IMR-90 (cell line): ENCODE measurements at places on chromosomes 12 and 14. TPM values are rescaled to one million over a fixed set of nuclear protein-coding genes. Genes with fewer than 3 reads are reported as not detected.

RPS6KL1 gene
- total RNA-seq, result 0.72 and 1.1 TPM in 2 replicates

GRCh38 chr14:72788972-72789728 is 104.8 kb downstream of the DPF3 start:
- no peak overlapping the region for H3K4me3 ChIP-seq
- no peaks in the 10 kb centered on the region for H3K36me3 ChIP-seq
- H3K27ac ChIP-seq, result no peak overlapping the region
- no peak for DNase-seq
- peaks cover 3% of the 10 kb centered on the region; the same call in 1 of the 2 replicates for H3K4me1 ChIP-seq
- H3K27me3 ChIP-seq, result no peaks in the 10 kb centered on the region

DNA sequence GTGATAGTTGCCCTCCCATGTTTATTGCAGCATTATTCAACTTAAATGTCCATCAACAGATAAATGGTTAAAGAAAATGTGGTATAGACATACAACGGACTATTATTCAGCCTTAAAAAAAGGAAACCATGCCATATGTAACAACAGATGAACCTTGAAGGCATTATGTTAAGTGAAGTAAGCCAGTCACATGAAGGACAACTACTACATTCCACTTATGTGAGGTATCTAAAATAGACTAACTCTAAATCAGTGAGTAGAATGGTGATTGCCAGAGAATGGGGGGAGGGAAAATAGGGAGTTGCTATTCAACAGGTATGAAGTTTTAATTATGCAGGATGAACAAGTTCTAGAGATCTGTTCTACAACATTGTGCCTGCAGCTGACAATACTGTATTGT is 10.1 kb downstream of the PCNX4 start:
- no peak overlapping the region for H3K27ac ChIP-seq
- H3K4me1 ChIP-seq, result peaks cover 8% of the 10 kb centered on the region; the same call in 1 of the 2 replicates
- peaks cover 4% of the 10 kb centered on the region for H3K36me3 ChIP-seq
- H3K4me3 ChIP-seq, result no peak overlapping the region
- no peaks in the 10 kb centered on the region for H3K27me3 ChIP-seq

- H3K27me3 ChIP-seq, result no peaks in the 10 kb centered on the region
- H3K36me3 ChIP-seq, result peaks cover 3% of the 10 kb centered on the region
- DNase-seq, result peak; percentile 68
- H3K4me3 ChIP-seq, result no peak overlapping the region
- H3K27ac ChIP-seq, result no peak overlapping the region
- H3K4me1 ChIP-seq, result peaks cover 10% of the 10 kb centered on the region
Observed at GRCh38 chr14:100096656-100097055, 31.4 kb downstream of the EVL start.

DNA sequence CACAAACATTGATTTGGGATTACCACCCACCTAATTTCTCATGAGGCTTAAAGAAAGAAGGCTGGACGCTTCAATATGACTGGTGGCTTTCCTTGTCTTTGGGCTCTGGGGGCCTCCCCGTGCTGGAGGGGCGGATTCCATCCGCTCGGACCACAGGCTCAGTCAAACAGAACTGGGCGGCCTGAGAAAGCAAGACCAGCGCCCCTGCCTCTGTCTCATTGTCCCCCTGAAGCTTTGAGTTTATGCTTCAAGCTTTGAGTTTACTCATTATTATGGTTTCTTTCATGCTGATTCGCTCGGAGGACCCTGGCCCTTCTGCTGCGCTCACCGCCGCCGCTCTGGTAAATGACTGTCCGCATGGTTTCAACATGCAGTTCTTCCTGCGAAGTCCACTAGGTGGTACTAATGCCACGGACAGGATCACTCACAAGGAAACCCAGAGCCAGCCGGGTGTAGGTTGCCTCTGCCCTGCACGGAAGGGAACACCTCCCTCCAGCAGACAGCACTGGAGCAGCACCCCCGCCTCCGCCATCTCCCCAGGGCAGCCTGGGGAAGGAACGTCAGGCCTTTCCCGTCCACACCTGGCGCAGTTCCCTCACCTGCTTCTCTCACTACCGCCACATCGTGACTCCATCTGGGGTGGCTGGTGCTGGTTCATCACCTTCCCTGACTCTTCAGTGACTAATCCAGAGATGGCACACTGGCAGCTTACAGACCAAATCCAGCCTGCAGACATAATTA is 13.2 kb upstream of the TIGAR start:
- H3K36me3 ChIP-seq, result no peaks in the 10 kb centered on the region
- peak; percentile 79 for DNase-seq
- no peaks in the 10 kb centered on the region for H3K4me1 ChIP-seq
- H3K4me3 ChIP-seq, result no peak overlapping the region

GRCh38 chr12:21129351-21129750 is 1.6 kb upstream of the SLCO1B1 start:
- H3K36me3 ChIP-seq, result no peaks in the 10 kb centered on the region
- no peak for DNase-seq
- no peaks in the 10 kb centered on the region for H3K4me1 ChIP-seq
- H3K27me3 ChIP-seq, result no peaks in the 10 kb centered on the region
- no peak overlapping the region for H3K27ac ChIP-seq

DNA sequence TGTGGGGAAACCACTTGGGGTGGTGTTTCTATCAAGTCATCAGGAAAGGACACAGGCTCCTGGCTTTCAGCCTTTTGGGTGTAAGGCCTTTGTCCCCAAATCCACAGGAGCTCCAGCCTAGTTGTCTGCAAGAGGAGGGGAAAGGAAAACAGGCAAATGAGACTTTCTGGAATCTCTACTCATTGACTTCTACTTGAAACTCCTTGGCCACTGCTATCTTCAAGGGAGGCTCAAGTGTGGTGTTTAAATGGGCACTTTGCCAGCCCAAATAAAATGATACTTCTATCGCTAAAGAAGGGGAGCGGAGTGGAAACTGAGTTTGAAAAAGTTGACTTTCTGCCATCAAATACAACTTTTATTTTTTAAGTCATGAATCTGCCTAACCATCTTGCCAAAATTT is 445.9 kb upstream of the RGS6 start:
- no peaks in the 10 kb centered on the region for H3K27me3 ChIP-seq
- H3K4me3 ChIP-seq, result no peak overlapping the region
- H3K36me3 ChIP-seq, result peaks cover 4% of the 10 kb centered on the region
- DNase-seq, result no peak

INSM2 gene
- not detected in 2 replicates for total RNA-seq

- peak; percentile 45 for DNase-seq
- no peaks in the 10 kb centered on the region for H3K27me3 ChIP-seq
- H3K27ac ChIP-seq, result no peak overlapping the region
- no peaks in the 10 kb centered on the region for H3K4me1 ChIP-seq
Observed at GRCh38 chr12:109581856-109582255, 8.3 kb downstream of the MVK start.

DNA sequence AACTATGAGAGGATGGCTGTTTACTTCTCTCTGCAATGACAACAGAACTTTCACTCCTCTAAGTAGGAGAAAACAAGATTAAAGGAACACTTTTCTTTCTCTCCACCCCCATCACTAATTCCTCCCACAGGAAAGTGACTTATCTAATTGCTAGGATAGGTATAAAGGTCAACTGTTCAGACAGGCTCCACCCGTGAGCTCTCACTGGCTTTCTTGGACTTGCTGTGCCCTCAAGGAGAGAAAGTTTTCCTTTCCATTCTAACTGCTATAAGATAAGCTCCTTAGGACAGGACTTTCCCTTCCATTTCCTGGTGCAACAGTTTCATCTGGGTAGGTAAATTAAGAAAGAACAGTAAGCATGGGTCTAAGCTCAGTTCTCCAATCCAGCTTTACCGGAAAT is 4.8 kb downstream of the SLC41A2 start:
- H3K27ac ChIP-seq, result no peak overlapping the region
- DNase-seq, result no peak
- H3K36me3 ChIP-seq, result no peaks in the 10 kb centered on the region
- peaks cover 30% of the 10 kb centered on the region for H3K27me3 ChIP-seq
- no peak overlapping the region for H3K4me3 ChIP-seq

- H3K4me1 ChIP-seq, result no peaks in the 10 kb centered on the region
- no peak overlapping the region for H3K27ac ChIP-seq
- H3K36me3 ChIP-seq, result no peaks in the 10 kb centered on the region
- no peaks in the 10 kb centered on the region for H3K27me3 ChIP-seq
Observed at GRCh38 chr14:51498411-51499227, 153.1 kb upstream of the FRMD6 start.

- H3K4me1 ChIP-seq, result peaks cover 4% of the 10 kb centered on the region; the same call in 1 of the 2 replicates
- H3K27me3 ChIP-seq, result no peaks in the 10 kb centered on the region
- no peak overlapping the region for H3K27ac ChIP-seq
Observed at GRCh38 chr12:87783467-87783866, 245.7 kb downstream of the C12orf50 start.

GRCh38 chr12:76020281-76020680 is 11.3 kb downstream of the PHLDA1 start:
- peak overlapping the region; percentile 90 for H3K27ac ChIP-seq
- peaks cover 18% of the 10 kb centered on the region for H3K4me1 ChIP-seq
- H3K27me3 ChIP-seq, result no peaks in the 10 kb centered on the region

SLC39A9 gene
- total RNA-seq, result 137 and 168 TPM in 2 replicates

SP7 gene
- total RNA-seq, result not detected in 2 replicates

GRCh38 chr14:95452176-95452892 is 64.1 kb downstream of the SYNE3 start:
- no peak overlapping the region for H3K4me3 ChIP-seq
- no peaks in the 10 kb centered on the region for H3K27me3 ChIP-seq
- DNase-seq, result no peak

B3GNT4 gene
- total RNA-seq, result under 0.01 and 0.18 TPM in 2 replicates

DNA sequence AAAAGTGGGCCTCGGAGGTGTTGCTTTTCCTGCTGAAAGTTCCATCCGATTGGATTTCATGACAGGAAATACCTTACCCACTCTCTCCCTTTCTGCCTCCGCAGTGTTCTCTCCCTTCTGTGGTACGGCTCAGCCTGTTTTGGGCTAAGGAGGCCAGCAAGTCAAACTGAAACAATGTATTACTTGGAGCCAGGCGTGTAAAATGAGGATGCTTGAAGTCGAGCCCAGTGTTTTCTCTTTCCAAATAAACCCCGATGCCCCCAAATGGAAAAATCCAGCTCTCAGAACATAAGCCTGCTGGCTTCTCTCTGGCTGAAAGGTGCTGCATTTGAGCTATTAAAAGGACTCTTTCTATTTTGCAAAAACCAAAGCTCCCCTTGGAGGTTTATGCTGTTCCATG is 124.7 kb downstream of the ZNF664 start:
- no peak overlapping the region for H3K27ac ChIP-seq
- no peak for DNase-seq
- no peaks in the 10 kb centered on the region for H3K36me3 ChIP-seq
- H3K4me1 ChIP-seq, result no peaks in the 10 kb centered on the region

DNA sequence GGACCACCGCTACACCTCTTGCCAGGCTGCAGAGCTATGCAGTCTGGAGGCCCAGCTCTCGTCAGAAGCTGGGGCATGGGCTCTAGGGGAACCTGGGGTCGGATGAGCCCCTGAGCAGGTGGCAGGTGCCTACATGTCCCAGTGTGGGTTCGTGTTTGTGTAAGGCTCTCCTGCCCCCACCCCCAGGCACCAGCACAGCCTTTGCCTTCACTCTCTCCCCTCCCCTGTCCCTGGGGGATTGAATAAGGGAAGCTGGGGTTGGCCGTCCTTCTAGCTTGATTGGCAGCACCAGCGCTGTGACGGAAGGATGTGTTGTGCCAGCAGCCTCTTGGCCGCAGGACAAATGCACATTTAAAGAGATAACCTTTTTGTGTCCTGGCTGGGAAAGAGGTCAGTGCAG is 34.8 kb upstream of the TSPAN9 start:
- H3K27me3 ChIP-seq, result no peaks in the 10 kb centered on the region
- H3K4me3 ChIP-seq, result no peak overlapping the region
- DNase-seq, result no peak
- peaks cover 19% of the 10 kb centered on the region for H3K36me3 ChIP-seq
- no peak overlapping the region for H3K27ac ChIP-seq

ANO4 gene
- total RNA-seq, result 7.2 and 10.2 TPM in 2 replicates

DNA sequence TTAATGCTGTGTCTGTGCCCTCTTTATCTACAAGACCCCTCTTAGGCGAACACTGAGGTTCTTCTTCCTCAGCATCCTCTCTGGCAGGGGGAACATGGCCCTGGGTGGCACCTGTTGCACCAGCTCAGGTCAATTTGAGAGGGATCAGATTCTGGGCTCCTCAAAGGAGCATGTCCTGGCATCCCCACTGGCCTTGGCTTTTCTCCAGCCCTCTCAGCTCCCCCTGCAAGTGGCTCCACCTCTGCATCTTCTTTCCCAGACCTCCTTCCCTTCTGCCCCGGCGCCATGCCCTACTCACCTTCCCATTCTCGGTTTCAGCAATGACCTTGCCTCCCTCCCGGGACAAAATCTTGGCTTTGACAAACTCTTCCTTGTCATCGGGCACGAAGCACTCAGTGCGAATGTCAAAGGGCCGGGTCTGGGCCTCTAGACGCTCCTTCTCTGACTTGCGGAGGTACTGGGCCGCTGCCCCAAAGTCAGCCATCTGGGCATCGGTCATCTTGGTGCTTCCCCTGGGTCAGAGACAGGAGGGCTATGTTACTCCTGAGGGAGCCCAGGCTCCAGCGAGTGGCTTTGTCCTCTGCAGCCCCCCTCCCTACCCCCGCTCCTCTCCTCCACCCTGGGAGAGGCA is 1.2 kb downstream of the MYH6 start:
- no peak for DNase-seq
- peaks cover 56% of the 10 kb centered on the region for H3K27me3 ChIP-seq
- no peak overlapping the region for H3K27ac ChIP-seq
- H3K4me1 ChIP-seq, result no peaks in the 10 kb centered on the region

DNA sequence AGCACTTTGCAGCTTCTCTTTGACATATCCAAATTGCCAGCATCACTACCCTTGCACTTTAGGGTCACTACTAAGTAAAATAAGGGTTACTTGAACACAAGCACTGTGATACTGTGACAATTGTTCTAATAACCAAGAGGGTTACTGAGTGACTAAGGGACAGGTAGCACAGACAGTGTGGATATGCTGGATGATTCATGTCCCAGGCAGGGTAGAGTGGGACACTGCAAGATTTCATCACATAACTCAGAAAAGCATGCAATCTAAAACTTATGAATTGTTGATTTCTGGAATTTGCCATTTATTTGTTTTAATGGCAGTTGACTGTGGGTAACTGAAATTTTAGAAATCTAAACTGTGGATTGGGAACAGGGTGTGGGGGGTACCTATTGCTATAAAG is 218.8 kb downstream of the KITLG start:
- DNase-seq, result peak; percentile 36
- no peaks in the 10 kb centered on the region for H3K36me3 ChIP-seq
- no peaks in the 10 kb centered on the region for H3K27me3 ChIP-seq
- no peak overlapping the region for H3K27ac ChIP-seq

- no peak for DNase-seq
- H3K27me3 ChIP-seq, result no peaks in the 10 kb centered on the region
- H3K36me3 ChIP-seq, result no peaks in the 10 kb centered on the region
- H3K27ac ChIP-seq, result no peak overlapping the region
- H3K4me3 ChIP-seq, result no peak overlapping the region
Observed at GRCh38 chr14:83714151-83714550, 1815.8 kb upstream of the FLRT2 start.

- H3K4me3 ChIP-seq, result no peak overlapping the region
- DNase-seq, result peak; percentile 37
- H3K4me1 ChIP-seq, result no peaks in the 10 kb centered on the region
- no peak overlapping the region for H3K27ac ChIP-seq
- H3K36me3 ChIP-seq, result peaks cover 15% of the 10 kb centered on the region
Observed at GRCh38 chr14:73290279-73290678, 53.0 kb downstream of the PAPLN start.
